ENCODE measurements at places on chromosomes 5 and 9. TPM values are rescaled to one million over a fixed set of nuclear protein-coding genes. Genes with fewer than 3 reads are reported as not detected.

- no peak for DNase-seq
Measured at GRCh38 chr9:100409176-100409556, 17.8 kb upstream of the MSANTD3 start.

- no peak for DNase-seq
Measured at GRCh38 chr5:125603321-125603720, 819.9 kb upstream of the GRAMD2B start.

- DNase-seq, result no peak
Measured at GRCh38 chr9:71663931-71664459, 104.3 kb downstream of the CEMIP2 start.

DNA sequence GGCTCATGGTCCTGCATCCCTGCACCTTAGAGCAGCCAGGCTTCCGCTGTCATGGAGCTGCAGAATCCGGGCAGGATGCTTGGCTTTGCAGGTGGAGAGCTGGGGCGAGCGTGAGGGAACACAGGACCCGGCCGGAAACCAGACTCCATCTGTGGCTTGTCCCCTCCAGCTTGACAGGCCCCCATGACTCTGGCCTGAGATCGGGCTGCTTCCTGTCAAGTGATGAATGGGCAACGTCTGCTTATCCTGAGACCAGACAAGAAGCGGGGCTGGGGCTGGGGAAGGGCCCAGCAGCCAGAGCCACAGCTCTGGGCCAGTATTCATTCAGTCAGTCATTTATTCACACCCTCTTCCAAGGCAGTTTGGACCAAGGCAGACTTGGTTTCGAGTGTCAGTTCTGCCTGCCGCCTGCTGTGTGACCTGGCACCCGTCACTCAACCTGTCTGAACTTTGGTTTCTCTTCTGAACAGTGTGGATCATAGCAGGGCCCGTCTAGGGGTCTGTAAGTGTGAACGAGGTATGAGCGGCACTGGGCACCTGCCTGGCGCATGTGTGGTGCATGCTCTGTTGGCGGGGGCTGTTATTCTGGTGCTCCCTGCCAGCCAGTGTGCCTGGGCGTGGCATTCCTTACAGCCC is 37.5 kb downstream of the NEK6 start:
- DNase-seq, result no peak

DNA sequence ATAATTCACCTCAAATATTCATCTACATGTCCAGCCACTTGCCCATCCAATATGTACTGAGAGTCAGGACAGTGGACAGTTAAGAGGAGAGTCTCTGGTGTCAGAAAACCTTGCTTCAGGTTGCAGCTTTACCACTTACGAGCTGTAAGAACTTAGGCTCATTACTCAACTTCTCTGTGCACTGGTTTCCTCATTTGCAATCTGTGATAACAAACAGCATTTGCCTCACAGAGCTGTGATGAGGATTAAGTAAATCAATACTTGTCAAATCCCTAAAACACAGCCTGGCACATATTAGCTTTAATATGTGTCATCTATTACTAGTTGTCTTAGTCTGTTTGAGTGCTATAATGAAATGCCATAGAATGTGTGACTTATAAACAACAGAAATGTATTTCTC is 8.6 kb downstream of the GOLGA1 start:
- DNase-seq, result no peak

DNA sequence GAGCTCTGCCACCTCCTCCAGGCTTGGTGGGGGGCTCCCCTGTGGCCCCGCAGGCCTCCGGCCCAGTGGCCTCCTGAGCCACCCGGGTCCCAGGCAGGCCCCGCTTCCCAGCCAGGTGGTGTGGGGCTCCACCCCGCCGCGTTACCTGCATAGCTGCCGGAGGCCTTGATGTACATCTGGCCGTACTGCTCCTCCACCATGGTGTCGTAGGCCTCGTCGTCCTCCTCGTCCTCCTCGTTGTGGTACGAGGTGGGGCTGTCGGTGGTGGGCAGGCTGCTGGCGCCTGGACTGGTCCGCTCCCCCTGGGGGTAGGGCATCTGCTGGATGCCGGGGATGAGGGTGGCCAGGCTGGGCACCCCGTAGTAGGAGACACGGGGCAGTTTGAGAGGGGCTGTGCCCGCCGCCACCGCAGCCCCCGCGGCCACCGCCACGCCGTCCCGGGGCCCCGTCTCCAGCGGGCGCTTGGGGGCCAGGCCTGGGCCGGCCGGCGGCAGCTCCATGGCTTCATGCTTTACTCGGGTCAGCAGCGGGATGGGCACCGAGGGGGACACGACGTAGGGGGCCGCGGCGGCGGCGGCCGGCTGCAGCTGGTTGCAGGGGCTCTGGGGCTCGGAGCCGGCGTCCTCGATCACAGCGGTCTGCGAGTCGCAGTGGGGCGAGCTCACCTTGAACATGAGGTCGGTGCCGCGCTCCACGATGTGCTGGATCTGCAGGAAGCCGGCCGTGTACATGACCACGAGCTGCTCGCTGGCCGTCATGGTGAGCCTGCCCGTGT is 45.4 kb downstream of the NACC2 start:
- no peak for DNase-seq

- no peak for DNase-seq
Measured at GRCh38 chr9:108983885-108984284, 29.4 kb downstream of the CTNNAL1 start.

GRCh38 chr9:113381909-113382411 is 5.2 kb upstream of the HDHD3 start:
- no peak for DNase-seq

TEK gene
- total RNA-seq, result 14.9 TPM

HMMR gene
- not detected for total RNA-seq

SMIM33 gene
- total RNA-seq, result not detected

DEPDC1B gene
- total RNA-seq, result not detected

Measured in thoracic aorta (tissue), 2 donors.